ENCODE measurements at places on chromosomes 1 and 21.

DNA sequence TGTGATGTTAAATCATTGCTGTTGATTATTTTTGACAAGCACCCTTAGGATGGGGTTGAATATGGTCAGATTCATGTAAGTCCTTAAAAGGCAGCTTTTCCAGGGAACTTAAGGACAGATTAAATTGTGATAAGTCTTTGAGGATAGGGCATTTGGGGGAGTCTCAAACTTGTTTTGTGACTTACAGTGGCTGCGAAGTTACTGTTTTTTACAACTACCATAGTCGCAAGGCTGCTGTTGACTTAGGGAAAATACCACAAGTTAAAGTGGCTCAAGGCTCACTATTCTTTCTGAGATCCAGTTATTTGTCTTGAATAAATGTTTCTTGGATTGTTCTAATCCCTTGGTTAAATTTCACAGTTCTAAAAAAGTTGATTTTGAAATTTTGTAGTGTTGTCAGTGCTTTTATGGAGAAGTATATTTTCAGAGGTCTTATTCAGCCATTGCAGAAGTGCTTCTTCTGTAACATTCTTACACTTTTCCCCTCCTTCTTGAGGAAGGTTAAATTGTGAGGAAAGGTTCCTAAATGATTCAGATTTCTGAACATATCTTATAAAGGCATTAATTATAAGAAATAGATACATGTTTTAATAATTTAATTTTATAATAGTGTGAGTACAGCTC is 47.0 kb upstream of the MPC2 start:
- DNase-seq = no peak

- DNase-seq = no peak
Observed at GRCh38 chr1:208160259-208160819, 83.8 kb downstream of the PLXNA2 start.

DNA sequence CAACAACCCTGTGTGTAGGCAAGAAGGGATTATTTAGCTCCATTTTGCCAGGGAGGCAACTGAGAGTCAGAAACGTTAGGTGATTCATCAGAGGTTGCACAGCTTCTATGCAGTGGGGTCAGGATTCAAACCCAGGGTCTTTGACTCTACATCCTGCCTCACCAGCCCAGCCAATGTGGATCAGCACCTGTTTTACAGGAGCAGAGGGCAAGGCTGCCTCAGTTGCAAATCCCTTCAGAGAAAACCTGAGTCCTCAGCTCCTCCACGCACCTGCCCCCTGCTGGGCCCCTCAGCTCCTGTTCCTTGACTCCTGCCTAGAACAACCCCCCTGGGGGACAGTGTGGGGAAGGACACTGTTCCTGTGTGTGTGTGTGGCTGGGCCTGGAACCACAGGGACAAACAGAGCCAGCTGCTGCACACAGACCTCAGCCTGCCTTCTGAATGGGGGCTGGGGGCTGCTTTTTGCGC is 61.6 kb downstream of the LRRN2 start:
- DNase-seq = no peak

- DNase-seq = no peak
Observed at GRCh38 chr21:30222724-30223123, 6.8 kb upstream of the CLDN8 start.

- no peak for DNase-seq
Observed at GRCh38 chr21:36768496-36768895, 69.6 kb downstream of the SIM2 start.

DNA sequence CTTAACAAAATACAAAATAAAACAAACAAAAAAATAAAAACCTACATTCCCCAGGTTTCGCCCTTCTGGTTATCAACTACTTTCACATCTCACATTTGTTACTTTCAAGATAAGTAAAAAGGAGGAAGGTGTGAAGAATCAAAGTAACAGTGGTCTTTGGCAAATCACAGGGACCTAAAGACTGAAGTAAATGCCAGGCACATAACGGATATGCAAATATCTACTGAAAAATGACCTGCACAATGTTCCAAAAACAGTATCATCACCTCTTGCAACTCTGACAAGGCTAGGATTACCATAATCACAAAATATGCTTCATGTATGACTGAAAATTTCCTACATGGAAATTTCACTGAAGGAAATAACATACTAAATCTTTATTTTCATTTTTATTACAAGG is 29.3 kb downstream of the COP1 start:
- no peak for DNase-seq

GRCh38 chr1:17281775-17282181 is 26.2 kb upstream of the PADI4 start:
- no peak for DNase-seq

DNA sequence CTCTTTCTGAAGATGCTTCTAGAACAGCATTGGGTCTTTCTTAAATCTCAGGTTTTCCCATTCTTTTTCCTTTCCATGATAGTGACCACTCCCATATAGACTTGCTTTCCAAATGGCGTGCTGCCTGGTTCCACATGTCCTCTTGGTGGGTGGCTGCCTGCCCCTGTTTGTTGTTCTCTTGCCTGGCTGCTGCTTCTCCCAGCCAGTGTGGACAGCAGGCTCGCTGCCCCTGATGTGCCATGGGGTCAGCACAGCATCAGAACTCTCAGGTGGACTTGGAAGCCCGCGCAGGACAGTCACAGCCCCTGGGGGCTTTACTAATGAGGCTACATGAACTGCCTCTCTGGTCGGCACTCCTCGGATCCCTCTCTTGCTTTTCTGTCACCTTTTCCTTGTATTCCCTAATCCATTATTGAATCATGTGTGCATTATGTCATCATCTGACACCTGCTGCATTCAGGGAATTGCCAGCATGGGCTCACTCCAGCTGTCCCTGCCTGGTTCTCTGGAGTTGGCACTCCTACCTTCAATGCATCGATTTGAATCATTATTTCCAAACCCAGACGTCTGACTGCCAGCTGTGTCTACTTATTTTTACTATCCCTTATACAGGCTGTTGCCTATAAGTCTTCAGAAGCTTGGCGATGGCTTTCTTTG is 100.5 kb upstream of the COA6 start:
- no peak for DNase-seq

GRCh38 chr1:176735201-176735600 is 272.2 kb downstream of the PAPPA2 start:
- DNase-seq = no peak

GRCh38 chr1:226322986-226323385 is 14.0 kb upstream of the LIN9 start:
- no peak for DNase-seq

DNA sequence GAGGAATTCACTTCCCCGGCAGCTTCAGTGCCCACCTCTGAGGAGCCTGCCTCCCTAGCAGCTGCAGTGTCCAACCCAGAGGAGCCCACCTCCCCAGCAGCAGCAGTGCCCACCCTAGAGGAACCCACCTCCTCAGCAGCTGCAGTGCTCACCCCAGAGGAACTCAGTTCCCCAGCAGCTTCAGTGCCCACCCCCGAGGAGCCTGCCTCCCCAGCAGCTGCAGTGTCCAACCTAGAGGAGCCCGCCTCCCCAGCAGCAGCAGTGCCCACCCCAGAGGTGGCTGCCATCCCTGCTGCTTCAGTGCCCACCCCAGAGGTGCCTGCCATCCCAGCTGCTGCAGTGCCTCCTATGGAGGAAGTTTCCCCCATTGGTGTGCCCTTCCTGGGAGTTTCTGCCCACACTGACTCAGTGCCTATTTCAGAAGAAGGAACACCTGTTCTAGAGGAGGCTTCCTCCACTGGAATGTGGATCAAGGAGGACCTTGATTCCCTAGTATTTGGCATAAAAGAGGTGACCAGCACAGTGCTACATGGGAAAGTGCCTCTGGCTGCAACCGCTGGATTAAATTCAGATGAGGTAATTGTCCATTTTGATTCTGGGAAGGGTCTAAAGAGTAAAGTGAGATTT is 77.4 kb upstream of the BMP8A start:
- DNase-seq = no peak

DNA sequence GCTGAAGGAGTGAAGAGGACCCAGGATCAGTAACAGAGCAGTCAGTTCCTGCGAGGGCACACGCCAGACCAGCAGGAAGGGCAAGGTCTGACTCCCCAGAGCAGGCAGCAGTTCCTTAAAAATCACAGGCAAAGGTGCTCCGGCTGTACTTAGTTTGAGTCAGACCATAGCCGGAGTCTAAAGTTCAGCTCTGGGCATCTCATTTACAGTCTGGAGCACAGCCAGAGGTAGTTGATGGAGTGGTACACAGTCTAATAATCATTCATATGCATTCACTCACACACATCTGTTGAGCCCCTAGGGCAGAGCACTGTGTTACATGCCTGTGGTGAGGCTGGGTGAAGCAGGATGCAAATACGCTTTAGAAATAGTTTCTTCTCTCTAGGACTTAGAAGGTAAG is 7.3 kb upstream of the AMIGO1 start:
- no peak for DNase-seq

- no peak for DNase-seq
Observed at GRCh38 chr21:42666023-42666747, 12.8 kb downstream of the PDE9A start.

GRCh38 chr1:88394958-88395357 is 289.1 kb upstream of the PKN2 start:
- DNase-seq = no peak

GRCh38 chr21:41362605-41363369 is 960 bp downstream of the MX2 start:
- no peak for DNase-seq

DNA sequence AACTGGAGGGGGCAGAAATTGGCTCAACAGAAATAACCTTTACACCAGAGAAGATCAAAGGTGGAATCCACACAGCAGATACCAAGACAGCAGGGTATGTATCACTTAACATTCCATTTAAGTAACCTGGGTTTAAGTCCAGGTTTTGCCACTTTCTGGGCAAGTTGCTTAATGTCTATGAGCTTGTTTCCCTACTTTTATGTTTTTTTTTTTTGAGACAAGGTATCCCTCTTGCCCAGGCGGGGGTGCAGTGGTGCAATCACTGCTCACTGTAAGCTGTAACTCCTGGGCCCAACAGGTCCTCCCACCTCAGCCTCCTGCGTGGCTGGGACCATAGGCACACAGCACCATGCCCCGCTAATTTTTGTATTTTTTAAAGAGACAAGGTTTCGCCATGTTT is 2.2 kb downstream of the RTCA start:
- DNase-seq = no peak

- no peak for DNase-seq
Observed at GRCh38 chr1:16178596-16179497, 23.0 kb upstream of the EPHA2 start.

- no peak for DNase-seq
Observed at GRCh38 chr1:24058671-24059455, 53.1 kb downstream of the MYOM3 start.

GRCh38 chr21:28761674-28762356 is 230.9 kb downstream of the LTN1 start:
- DNase-seq = no peak

DNA sequence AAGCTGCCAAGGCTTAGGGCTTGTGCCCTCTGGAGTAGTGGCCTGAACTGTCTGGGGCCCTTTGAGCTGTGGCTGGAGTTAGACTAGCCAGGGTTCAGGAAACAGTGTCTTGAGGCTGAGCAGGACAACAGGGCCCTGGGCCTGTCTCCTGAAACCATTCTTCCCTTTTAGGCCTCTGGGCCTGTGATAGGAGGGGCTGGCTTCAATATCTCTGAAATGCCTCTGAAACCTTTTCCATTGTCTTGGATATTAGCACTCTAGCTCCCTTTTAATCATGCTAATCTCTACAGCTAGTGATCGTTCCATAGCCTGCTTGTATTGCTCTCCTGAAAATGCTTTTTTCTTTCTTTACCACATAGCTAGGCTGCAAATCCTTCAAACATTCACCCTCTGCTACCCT is 135.3 kb downstream of the ADGRL4 start:
- no peak for DNase-seq

- DNase-seq = no peak
Observed at GRCh38 chr1:97243973-97244560, 522.5 kb downstream of the PTBP2 start.

DNA sequence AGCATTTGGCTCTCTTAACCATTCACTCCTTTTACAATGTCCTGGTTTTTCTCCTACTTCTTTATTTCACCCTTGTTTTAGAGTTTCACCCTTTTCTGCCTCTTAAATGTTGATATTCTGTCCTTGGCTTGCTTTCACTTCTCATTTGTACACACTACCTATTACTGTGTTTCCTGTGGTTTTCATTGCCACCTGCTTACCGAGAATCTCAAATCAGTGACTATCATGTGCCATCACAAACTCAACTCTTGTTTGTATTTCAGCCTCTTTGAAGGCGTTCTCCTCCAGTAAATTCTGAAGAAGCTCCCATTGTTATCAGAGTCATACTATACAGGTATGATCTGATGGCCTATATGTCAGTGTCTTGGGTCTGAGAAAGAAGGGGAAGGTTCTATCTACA is 65.7 kb downstream of the NPHS2 start:
- DNase-seq = no peak

- no peak for DNase-seq
Observed at GRCh38 chr1:40981691-40982448, 2.4 kb downstream of the CTPS1 start.

GRCh38 chr1:58748666-58749065 is 35.2 kb downstream of the JUN start:
- no peak for DNase-seq

DNA sequence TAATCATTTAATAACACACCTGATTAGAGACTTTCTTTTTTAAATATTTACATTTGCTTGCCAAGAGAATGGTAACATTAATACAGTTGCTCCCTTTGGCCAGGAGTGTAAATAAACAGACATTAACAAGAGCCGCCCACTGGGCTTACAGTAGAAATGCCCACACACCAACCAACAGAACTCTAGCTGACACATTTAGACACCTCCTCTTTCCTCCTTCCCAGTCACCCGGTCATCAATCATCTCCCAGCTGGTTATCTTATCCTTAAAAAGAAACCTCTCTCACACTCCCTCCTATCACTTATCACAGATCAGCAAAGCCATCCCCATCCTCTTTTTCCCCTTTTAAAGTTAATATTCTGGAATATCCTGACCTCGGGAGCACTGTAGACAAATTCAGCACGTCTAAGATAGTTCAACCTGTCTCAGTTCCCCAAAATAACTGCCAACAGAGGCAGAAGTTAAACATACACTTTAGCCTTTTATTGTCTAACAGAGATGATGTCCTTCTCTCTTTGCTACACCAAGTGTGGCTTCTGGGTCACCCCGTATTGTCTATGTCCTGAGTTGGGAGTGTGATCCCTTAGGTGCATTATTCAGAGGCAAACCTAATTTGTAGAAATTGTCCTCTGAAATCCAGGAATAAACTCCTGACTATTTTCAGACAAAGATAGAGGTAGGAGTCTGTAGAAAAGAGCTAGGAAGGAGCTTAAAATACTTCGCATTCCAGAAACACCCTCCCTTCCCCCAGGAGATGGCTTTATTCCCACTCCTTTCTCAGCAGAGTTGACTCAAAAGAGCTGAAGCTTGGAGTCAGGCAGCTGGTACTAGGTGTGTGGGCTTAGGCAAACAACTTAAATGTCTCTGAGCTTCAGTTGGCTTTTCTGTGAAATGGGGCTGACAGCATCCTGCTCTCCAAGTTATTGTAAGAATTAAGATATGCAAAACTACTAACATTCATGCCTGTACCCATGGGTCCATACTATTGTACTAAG is 8.8 kb downstream of the MYCL start:
- no peak for DNase-seq

GRCh38 chr1:162632698-162633080 is 425 bp downstream of the DDR2 start:
- no peak for DNase-seq

GRCh38 chr1:19980314-19980713 is 896 bp upstream of the PLA2G2A start:
- no peak for DNase-seq

GRCh38 chr1:174209347-174210187 is 50.2 kb downstream of the RABGAP1L start:
- DNase-seq = no peak
